ENCODE measurements at places on chromosomes 1 and 21.

DNA sequence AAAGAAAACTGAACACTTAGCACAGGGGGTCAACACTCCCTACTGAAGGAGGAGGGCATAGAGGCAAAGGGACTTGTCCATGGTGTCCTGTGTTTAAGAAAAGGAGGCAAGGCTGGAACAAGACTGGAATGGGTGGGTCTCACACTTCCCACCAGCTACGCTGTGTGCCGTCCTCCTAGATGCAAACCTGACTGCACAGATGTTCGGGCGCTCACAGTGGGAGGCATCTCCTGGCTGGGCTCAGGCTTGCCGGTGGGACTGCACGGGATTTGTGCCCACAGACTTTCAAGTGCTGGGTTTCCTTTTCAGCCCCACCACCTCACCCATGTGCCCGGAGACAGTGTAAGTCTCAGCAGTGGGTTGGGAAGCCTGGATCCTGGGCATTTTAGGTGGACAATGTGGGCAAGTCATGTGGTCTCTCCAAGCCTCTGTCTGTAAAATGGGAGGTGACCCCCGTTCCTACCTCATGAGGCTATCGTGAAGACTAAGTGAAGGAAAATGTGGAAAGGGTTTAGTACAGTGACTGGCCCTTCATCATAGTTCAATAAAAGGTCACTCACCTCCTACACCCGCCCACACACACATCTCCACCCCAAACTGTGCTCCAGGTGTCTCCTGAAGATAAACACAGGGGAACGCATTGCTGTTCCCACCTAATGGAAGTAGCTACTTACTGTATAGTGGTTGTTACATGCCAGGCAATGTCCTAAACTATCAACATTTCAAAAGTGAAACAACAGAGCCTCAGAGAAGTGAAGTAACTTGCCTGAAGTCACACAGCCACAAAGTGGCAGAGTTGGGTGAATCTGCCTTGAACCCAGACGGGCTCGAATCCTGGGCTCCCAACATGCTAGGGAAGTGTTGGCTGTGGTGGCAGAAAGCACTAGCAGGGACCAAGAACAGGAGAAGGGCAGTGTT, 36.0 kb downstream of the ATP1A1 start:
- no peak for DNase-seq

- no peak for DNase-seq
Measured at GRCh38 chr1:241918879-241919278, 38.7 kb upstream of the BECN2 start.

GRCh38 chr1:17425806-17426600, 13.5 kb downstream of the RCC2 start:
- no peak for DNase-seq

GRCh38 chr1:226813671-226814591, 56.5 kb upstream of the PSEN2 start:
- DNase-seq, result no peak

DNA sequence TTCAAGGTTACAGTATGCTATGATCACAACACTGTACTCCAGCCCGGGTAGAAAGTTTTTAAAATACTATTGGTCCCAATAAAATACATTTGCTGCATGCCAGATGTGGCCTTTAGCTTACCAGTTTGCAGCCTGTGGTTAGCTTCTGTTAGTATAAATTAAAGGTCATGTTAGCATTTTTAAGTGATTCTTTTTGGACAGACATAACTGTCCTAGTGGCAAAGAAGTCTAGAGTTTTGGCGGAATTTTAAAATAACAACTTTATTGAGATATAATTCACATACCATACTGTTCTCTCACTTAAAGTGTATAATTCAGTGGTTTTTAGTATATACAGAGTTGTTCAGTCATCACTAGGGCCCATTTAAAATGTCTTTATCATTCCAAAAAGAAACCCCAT, 24.3 kb upstream of the TMEM39B start:
- no peak for DNase-seq

- no peak for DNase-seq
Measured at GRCh38 chr1:3646596-3646995, 3.3 kb downstream of the WRAP73 start.

- no peak for DNase-seq
Measured at GRCh38 chr1:192787914-192788585, 20.8 kb upstream of the RGS2 start.
